Large intestine (tissue), 12 donors: ENCODE measurements at places on chromosomes 2 and 18. TPM values are rescaled to one million over a fixed set of nuclear protein-coding genes. Genes with fewer than 3 reads are reported as not detected.

ZDBF2 gene
- polyA plus RNA-seq: 4.6 TPM

APLF gene
- 2.0 TPM for polyA plus RNA-seq

PROM2 gene
- 2.0 TPM for polyA plus RNA-seq

- H3K4me1 ChIP-seq: peaks cover 12% of the 10 kb centered on the region
- DNase-seq: no peak
- H3K27me3 ChIP-seq: no peaks in the 10 kb centered on the region
- H3K27ac ChIP-seq: no peak overlapping the region
- H3K4me3 ChIP-seq: no peak overlapping the region
Measured at GRCh38 chr2:20744366-20745335, 77.7 kb downstream of the GDF7 start.

SKOR2 gene
- polyA plus RNA-seq: not detected

DNA sequence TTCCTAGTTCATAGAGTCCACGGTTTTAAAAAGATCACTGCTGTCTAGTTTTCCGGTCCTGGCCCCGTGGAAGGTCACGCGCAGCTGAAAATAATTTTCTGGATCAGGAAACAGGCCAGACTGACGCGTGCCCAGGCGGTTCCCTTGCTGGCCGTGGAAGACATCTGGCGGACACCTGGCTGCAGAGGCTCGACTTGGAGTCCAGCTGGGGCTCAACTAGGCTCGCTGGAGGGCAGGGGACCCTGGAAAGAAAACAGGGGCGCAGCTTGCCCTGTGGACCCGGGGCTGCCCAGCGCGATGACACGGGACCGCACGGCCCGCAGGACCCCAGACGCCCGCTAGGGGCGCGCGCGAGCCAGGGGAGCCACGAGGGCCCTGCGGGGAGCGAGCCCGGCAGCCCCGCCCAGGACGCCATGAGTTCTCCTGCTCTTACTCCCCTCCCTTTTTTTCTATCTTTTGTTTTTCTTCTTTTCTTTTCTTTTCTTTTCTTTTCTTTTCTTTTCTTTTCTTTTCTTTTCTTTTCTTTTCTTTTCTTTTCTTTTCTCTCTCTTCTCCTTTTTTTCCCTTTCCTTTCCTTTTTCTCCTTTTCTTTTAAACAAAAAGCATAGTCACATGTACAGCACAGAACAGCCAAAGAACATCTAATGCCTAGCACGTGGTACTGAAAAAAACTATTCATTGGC, 43.2 kb upstream of the UBE2F start:
- DNase-seq: peak; percentile 88
- H3K4me3 ChIP-seq: peak overlapping the region; percentile 59
- peaks cover 13% of the 10 kb centered on the region for H3K4me1 ChIP-seq
- H3K27me3 ChIP-seq: no peaks in the 10 kb centered on the region
- no peaks in the 10 kb centered on the region for H3K36me3 ChIP-seq

PRKAG3 gene
- 0.07 TPM for polyA plus RNA-seq

GRCh38 chr2:109258905-109259540, 130.0 kb downstream of the SH3RF3 start:
- H3K4me3 ChIP-seq: no peak overlapping the region
- no peak overlapping the region for H3K27ac ChIP-seq
- H3K27me3 ChIP-seq: no peaks in the 10 kb centered on the region
- H3K4me1 ChIP-seq: no peaks in the 10 kb centered on the region
- DNase-seq: no peak
- no peaks in the 10 kb centered on the region for H3K36me3 ChIP-seq

OXER1 gene
- polyA plus RNA-seq: 12.2 TPM

- H3K4me1 ChIP-seq: no peaks in the 10 kb centered on the region
- peak; percentile 13 for DNase-seq
- H3K27me3 ChIP-seq: no peaks in the 10 kb centered on the region
- no peak overlapping the region for H3K27ac ChIP-seq
- no peak overlapping the region for H3K4me3 ChIP-seq
- H3K36me3 ChIP-seq: no peaks in the 10 kb centered on the region
Measured at GRCh38 chr2:62176801-62177200, 19.1 kb upstream of the B3GNT2 start.

CROCC2 gene
- 0.09 TPM for polyA plus RNA-seq

- H3K27me3 ChIP-seq: no peaks in the 10 kb centered on the region
- H3K4me3 ChIP-seq: no peak overlapping the region
- no peaks in the 10 kb centered on the region for H3K36me3 ChIP-seq
- H3K4me1 ChIP-seq: no peaks in the 10 kb centered on the region
Measured at GRCh38 chr2:180446492-180446891, 439.4 kb upstream of the CWC22 start.

DNA sequence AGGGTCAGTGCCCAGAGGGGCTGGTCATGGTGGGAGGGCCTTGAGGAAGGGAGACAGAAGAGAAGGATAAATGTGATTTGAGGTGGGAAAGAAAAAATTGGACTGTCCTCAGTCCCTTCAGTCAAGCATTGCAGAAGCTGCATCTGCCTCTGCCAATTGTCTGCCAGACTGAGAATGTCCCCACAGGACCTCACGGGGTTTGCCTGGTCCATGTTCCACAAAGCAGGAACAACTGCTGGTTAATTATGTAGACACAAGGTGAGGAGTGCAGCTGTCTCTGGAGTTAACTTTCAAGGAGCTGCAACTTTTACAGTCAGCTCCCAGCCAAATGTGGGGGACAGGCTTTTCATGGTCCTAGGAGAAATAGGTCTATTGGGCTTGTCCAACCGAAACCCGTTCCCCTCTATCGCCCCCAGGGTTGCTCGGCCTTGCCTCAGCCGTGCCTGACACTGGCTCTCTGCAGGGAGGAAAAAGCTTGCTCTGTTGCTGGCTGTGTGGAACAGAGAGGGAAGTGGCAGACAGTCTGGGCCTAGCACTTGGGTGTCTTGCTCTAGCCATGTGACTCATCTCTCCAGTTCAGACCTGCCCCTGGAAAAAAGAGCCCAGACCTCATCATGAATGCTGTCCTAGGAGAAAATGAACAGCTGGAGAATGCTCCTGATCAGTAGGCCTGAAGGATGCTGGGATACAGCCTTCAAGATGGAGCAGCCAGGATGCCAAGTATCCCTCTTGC, 31.1 kb upstream of the PAX8 start:
- peaks cover 3% of the 10 kb centered on the region for H3K4me1 ChIP-seq
- H3K27me3 ChIP-seq: no peaks in the 10 kb centered on the region
- no peak for DNase-seq
- no peak overlapping the region for H3K27ac ChIP-seq
- H3K4me3 ChIP-seq: no peak overlapping the region

GPR35 gene
- 118 TPM for polyA plus RNA-seq

DNA sequence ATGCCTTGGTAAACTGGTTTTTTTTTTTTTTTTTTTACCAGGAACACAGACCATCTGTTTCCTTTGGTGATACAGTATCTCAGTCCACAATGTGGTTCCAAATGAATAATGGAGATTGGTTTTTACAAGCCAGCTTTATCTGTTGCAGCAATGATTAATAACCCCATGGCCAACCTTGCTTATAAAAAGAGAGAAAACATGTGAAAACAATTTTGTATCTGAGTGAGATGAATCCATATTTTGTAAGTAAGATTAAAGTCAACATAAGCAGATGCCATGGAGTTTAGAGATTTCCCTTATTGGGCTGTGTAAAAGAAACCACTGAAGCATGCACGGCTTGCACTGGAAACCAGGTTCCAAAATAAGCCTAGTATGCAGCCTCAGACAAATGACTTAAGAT, 108.6 kb upstream of the CNTNAP5 start:
- H3K4me3 ChIP-seq: no peak overlapping the region
- DNase-seq: no peak
- H3K4me1 ChIP-seq: no peaks in the 10 kb centered on the region

GRCh38 chr2:86135653-86136052, 29.6 kb downstream of the PTCD3 start:
- H3K36me3 ChIP-seq: peaks cover 95% of the 10 kb centered on the region
- no peaks in the 10 kb centered on the region for H3K4me1 ChIP-seq
- no peak overlapping the region for H3K27ac ChIP-seq
- no peaks in the 10 kb centered on the region for H3K27me3 ChIP-seq
- no peak overlapping the region for H3K4me3 ChIP-seq

- no peaks in the 10 kb centered on the region for H3K27me3 ChIP-seq
- no peak overlapping the region for H3K27ac ChIP-seq
- H3K4me1 ChIP-seq: no peaks in the 10 kb centered on the region
- peak; percentile 15 for DNase-seq
- H3K36me3 ChIP-seq: no peaks in the 10 kb centered on the region
- H3K4me3 ChIP-seq: no peak overlapping the region
Measured at GRCh38 chr2:223585666-223586065, 16.5 kb downstream of the SCG2 start.

GRCh38 chr18:12011957-12012549, 30.7 kb downstream of the IMPA2 start:
- no peaks in the 10 kb centered on the region for H3K27me3 ChIP-seq
- no peak for DNase-seq
- no peak overlapping the region for H3K27ac ChIP-seq
- H3K36me3 ChIP-seq: peaks cover 30% of the 10 kb centered on the region
- H3K4me3 ChIP-seq: no peak overlapping the region

- H3K27ac ChIP-seq: peak overlapping the region; percentile 69
- DNase-seq: no peak
- peaks cover 35% of the 10 kb centered on the region for H3K4me1 ChIP-seq
- H3K27me3 ChIP-seq: peaks cover 9% of the 10 kb centered on the region
- no peak overlapping the region for H3K4me3 ChIP-seq
Measured at GRCh38 chr2:207764096-207764630, 5.5 kb downstream of the FZD5 start.

DNA sequence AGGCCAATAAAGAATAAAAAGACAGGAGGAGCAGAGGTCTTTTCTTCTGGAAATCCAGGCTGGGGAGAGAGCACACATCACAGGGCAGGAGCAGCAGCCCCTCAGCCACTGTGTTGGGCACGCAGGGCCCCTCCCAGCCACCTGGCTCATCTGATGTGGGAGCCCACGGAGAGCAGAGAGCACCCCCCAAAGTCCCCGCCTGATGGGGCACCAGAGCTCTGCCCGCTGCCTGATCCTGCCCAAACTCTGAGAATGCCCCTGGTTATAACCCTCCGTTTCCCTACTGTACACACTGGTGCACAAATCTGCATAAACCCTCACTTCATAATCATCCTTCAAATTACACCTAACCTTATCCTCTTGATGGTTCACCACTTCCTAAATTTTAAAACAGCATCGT, 111.3 kb downstream of the HDAC4 start:
- no peak overlapping the region for H3K4me3 ChIP-seq
- no peak overlapping the region for H3K27ac ChIP-seq
- H3K4me1 ChIP-seq: peaks cover 12% of the 10 kb centered on the region
- no peaks in the 10 kb centered on the region for H3K27me3 ChIP-seq
- DNase-seq: no peak

KCNE4 gene
- 3.4 TPM for polyA plus RNA-seq

SOX11 gene
- 3.1 TPM for polyA plus RNA-seq

DNA sequence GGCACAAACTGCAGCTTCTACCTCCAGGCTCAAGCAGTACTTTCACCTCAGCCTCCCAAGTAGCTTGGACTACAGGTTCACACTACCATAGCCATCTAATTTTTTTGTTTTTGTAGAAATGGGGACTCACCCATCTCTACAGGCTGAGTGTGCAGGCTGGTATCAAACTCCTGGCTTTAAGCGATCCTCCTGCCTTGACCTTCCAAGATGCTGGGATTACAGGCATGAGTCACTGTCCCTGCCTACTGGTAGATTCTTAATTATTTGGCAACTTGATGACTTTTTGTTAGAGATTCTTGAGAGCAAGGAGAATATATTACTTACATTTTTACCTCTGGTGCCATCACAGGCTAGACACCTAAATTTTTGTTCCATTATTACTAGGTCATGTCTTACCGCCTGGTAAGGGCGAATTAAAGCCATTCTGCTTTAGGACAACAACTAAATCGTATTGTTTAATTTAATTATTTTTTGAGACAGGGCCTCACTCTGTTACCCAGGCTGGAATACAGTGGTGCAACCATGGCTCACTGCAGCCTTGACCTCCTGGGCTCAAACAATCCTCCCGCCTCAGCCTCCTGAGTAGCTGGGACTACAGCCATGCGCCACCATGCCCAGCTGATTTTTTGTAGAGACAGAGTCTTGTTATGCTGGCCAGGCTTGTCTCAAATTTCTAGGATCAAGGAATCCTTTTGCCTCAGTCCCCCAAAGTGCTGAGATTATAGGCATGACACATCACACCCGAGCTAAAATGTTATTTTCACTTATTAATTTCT, 15.7 kb downstream of the DYNC1I2 start:
- no peaks in the 10 kb centered on the region for H3K4me1 ChIP-seq
- H3K27me3 ChIP-seq: no peaks in the 10 kb centered on the region
- H3K4me3 ChIP-seq: no peak overlapping the region
- H3K36me3 ChIP-seq: peaks cover 12% of the 10 kb centered on the region
- H3K27ac ChIP-seq: no peak overlapping the region

SLC23A3 gene
- 6.2 TPM for polyA plus RNA-seq

DNA sequence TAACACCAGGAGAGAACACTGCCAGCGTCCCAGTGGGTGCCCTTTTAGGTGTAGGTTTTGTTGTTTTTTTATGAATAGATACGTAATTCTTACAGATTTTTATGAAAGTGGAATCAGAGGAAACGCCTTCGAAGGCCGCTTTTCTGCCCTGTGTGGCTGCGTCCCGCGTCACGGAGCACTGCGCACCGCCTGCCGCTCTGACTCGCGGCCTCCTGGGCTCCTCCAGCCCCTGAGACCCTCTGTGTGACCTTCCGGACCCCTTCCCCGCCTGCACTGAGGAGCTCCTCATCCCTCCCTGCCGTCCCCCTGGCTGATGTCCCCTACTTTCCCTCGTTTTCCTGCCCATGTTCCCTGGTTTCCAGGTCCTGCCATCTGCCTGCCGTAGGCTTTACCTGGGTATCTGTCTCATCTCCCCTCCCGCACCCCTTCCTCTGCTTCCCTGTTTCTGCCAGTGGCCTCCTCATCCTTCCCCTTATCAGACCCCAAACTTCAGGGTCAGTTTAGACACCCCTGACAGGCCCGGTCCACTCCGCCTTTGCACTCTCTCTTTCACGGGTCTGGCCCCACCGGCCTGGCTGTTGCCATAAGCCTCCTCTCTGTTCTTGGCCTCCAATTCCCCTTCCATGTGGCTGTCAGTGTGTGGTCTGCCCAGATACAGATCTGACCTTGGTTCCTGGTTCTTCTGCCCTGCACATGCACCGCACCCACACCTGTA, 32.7 kb downstream of the PDIA6 start:
- H3K27me3 ChIP-seq: no peaks in the 10 kb centered on the region
- no peak for DNase-seq
- peaks cover 8% of the 10 kb centered on the region for H3K4me1 ChIP-seq

DNA sequence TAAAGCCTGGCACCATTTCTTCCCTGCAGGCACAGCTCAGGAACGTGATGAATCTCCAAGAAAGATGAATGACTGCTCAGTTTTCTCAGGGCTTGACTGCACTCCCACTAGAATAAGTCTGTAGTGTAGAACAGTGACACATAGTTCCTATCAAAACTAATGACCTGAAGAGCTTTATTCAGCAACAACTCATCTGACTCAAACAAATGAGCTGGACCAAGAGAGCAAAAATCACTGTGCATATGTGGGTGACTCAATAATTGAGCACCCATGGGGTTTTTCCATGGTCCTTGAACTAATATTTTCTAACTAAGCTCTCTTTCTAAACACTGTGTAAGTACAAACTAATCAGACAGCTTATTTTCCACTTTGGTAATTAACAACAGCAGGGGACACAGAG, 61.1 kb upstream of the XDH start:
- H3K27ac ChIP-seq: peak overlapping the region; percentile 40
- peak; percentile 38 for DNase-seq
- H3K36me3 ChIP-seq: no peaks in the 10 kb centered on the region
- no peaks in the 10 kb centered on the region for H3K27me3 ChIP-seq

FOXI3 gene
- polyA plus RNA-seq: not detected

GRCh38 chr2:31256611-31257382, 22.8 kb downstream of the EHD3 start:
- peak overlapping the region; percentile 37 for H3K27ac ChIP-seq
- H3K27me3 ChIP-seq: no peaks in the 10 kb centered on the region
- DNase-seq: no peak
- H3K4me3 ChIP-seq: no peak overlapping the region
- H3K36me3 ChIP-seq: no peaks in the 10 kb centered on the region
